Skin of body (tissue), 3 donors: ENCODE measurements at places on chromosomes 4 and X.
A peak's percentile ranks its signal among the peaks of the same experiment; 100 is the strongest.

DNA sequence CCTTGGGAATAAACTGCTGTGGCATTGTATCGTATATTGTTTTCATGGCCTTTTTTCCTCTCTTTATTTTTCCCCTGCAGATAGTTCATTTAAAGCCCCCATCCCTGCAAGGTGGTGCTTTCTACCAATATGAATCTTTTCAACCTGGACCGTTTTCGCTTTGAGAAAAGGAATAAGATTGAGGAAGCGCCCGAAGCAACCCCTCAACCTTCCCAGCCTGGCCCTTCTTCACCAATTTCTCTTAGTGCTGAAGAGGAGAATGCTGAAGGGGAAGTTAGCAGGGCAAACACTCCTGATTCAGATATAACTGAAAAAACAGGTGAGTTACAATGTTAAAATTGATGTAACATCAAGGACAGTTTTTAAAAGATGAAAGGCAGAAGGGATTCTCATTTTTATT, 601 bp downstream of the SMARCAD1 start:
- no peak for DNase-seq

- no peak for DNase-seq
These were observed 21.5 kb upstream of the GRPEL1 start for GRCh38 chr4:7089213-7089986.

GRCh38 chr4:89995006-89995405, 100.4 kb downstream of the MMRN1 start:
- DNase-seq: no peak

DNA sequence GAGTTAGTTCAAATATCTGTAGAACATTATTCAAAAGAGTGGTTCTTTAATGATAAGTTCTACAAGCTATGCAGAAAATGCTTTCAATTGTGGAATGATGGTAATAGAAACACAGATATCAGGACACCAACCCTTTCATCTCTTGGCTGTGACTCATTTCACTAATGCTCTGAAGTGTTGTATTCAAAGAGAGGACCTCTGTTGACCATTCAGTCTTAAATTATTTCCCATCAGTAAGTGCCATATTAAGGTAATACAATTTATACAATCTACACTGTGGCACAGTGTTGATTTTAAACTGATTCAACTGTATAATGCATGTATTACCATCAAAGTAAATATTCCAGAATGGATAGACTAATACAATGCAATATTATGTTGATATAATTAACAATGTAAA, 289.0 kb upstream of the ADGRL3 start:
- DNase-seq: no peak

- no peak for DNase-seq
These were observed 10.2 kb downstream of the HGFAC start for GRCh38 chr4:3451956-3452355.

GRCh38 chrX:10030570-10030969, 63.4 kb downstream of the CLDN34 start:
- no peak for DNase-seq

- DNase-seq: no peak
These were observed 74.3 kb upstream of the IQCM start for GRCh38 chr4:149889991-149890390.

DNA sequence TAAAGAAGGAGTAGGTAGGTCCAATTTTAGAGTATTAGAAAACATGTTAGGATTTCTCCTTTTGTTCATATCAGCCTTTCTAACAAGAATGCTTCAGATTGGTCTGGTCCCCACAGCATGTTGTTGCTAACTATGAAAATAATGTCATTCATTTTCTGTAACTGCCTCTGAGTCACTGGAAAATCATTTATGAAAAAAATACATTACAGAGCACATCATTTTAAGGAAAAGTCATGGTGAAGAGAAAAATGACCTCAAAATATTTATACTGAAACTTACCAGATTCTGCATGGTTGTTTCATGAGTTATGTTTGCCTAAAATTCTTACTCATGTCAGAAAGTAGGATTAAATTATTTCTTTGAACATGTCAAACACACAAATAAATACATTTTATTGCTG, 35.2 kb downstream of the DTHD1 start:
- DNase-seq: no peak

DNA sequence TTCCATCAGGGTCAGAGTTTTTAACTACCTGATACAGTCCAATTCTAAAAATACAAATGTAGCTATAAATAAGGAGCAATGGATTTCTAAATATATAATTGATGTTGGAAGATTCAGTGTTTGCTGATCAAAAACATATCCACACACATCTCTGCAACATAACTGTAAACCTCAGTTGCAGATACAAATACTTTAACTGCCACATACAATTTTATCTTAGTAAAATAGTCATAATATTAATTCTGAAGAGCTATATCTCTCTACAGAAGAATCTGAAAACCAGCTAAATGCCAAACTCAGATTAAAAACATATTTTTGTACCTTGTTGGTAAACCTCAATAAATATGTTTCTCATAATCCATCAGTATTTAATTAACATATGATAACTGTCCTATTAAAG, 674.3 kb upstream of the INTU start:
- DNase-seq: peak; percentile 82

GRCh38 chr4:84032372-84032771, 466.7 kb downstream of the NKX6-1 start:
- no peak for DNase-seq

DNA sequence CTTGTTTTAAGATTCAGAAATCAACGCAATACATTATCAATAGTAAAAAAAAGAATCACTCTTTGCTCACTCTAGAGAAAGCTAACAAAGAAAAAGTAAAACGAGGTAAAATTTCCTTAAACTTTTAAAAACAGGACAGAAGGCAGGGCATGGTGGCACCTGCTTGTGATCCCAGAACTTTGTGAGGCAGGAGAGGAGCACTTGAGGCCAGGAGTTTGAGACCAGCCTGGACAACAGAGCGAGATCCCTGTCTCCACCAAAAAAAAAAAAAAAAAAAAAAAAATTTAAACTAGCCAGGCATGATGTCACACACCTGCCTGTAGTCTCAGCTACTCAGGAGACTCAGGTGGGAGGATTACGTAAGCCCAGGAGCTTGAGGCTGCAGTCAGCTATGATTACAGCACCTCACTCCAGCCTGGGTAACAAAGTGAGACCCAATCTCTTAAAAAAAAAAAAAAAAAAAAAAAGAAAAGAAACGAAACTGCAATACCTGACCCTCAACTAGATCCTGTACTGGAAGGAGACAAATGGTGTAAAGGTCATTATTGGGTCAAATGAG, 3.5 kb downstream of the CCNI start:
- no peak for DNase-seq

- no peak for DNase-seq
These were observed 116.1 kb downstream of the EVC2 start for GRCh38 chr4:5592272-5592671.

DNA sequence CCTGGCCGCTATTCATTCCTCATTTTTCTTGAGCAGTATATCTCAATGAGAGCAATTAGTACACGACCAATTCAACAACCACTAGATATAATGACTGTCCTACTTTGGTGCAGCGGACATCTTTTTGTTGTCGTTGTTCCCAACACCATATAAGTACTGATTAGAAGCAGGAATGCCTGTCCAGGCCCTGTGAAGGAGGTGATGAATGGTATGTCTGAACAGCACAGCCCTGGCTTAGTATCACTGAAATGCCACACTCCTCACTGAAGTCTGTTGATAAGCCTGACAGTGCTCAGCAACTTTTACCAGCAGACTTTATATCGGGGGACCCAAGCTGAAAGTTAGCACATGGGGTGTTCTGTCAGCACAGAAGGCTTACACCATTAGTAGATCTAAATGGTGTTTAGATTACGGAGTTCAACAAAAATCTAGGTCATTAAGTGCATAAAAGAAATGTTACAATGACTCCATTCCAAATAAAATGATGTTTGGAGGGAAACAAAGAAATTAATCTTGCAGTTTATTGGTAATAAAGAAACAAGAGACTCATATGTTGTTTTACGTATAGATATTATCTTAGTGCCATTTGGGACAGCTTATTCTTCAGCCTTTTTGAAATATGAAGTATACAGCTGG, 228.3 kb upstream of the TTC29 start:
- peak; percentile 12 for DNase-seq

GRCh38 chr4:94546949-94547348, 95.2 kb downstream of the PDLIM5 start:
- no peak for DNase-seq

GRCh38 chrX:99795495-99795894, 614.6 kb downstream of the PCDH19 start:
- DNase-seq: no peak

GRCh38 chr4:53917729-53918128, 146.7 kb downstream of the CHIC2 start:
- DNase-seq: no peak

DNA sequence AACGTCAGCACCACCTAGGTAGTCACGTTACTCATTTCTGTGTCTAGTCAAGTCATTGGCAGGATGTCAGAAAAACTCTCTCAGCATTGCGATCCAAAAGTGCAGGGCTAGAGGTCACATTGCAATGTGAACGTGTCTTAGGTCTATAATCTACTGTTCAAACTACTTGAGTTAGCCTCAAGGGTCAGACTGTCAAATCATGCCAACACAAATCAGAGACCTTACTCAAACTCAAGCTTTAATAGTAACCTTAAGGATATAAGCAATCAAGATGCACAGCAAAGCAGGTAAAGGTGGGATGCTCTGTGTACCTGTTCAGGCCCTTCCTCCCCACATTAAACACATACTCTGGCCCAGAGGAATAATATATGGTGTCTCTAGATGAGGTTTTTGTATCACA, 114.4 kb upstream of the NOCT start:
- no peak for DNase-seq

DNA sequence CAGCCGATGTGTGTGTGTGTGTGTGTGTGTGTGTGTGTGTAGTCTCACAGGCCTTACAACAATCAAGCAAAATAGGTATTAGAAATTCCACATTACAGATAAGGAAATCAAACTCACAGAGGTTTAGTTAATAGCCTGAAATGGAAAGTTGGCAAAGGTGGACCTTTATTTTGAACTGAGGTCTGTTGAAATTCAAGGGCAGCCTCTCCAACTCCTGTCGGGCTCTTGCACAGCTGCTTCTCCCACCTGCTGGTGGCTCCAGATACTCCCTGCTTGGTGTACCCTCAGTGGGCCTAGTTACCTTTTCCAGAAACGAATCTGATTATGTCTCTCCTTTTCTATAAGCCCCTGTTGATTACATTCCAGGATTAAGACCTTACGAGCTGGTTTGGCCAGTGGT, 195.9 kb downstream of the MGST2 start:
- no peak for DNase-seq

DNA sequence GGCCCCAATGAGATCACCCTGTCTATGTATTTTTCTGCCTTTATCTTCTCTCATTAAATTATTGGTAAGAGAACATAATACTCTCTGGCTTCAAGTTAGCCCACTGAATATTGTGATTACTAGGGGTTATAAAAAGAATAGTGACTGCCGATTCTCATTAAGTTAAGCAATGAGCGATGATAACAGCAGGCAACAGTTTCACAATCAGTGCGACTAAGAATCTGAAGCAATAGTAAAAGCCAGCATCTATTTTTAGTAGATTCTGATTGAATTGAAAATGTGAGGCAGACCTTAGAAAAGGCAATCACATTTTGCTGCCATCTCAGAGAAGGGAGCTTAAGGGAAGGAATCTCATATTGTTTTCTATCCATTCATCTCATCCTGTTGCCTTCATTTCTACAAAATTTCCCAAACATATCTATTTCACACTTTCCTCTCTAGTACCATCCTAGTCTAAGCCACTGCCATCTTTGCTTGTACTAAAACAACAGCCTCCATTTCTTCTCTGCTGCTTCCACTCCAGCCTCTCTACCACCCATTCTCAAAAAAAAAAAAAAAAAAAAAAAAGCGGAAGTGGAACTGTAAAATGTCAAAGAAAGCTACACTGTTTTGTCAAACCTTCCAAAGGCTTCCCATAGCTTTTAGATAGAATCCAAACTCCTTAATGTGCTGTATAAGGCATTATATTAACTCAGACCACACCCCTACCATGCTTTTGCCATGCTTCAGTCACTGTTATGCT, 17.4 kb downstream of the GABRA4 start:
- no peak for DNase-seq

DNA sequence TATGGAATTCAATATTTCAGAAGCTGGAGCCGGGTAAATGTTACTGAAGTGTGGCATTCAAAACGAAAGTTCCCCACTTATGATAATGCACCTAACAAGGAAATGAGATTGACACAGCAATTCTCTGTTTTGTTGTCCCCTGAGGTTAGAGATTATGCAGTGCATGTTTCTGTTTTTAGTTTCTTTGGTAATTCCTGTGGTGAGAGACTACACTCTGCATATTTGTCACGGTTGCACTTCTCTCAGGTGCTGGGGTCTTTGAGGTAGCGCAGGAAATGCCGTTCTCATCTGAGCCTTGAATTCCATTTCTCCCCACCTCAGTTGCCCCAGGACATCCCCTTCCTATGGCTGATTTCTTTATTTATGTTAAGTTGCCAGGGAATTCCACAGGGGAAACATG, 15.3 kb upstream of the BEND4 start:
- no peak for DNase-seq

DNA sequence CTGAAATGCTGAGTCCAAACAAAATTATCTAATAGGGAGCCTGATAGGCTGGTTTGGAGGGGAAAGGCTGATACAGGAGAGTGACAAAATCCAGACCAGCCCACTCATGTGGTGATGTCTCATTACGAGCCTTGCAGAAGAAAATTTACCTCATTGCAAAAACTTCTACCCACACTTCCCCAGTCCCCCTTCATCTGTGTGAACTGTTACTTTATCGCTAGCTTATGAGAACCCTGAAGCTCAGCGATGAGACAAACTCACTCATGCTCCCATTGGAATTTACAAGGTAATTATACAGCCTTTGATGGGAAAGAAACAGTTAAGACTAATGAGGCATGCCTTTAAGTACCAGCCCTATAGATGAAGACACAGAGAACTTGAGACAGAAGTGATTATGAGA, 76.1 kb downstream of the ARHGAP6 start:
- no peak for DNase-seq

DNA sequence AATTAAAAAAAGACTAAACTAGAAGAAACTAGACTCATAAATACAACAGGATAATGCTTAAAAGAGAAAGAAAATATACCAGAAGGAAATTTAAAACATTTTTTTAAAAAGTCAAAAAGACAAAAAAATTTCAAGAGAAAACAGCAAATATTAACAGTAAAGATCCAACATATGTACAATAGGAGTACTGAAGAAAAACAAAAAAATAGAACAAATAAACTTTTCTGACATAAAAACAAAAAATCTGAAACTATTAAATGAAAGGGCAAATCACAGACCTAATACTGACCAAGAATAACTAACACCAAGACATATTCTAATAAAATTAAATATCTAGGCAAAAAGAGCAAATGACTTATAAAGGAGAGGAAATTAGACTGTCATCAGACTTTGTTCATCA, 11.5 kb downstream of the DNAJB14 start:
- DNase-seq: no peak

- peak; percentile 39 for DNase-seq
These were observed 906 bp downstream of the DKK2 start for GRCh38 chr4:107034996-107035818.
